ENCODE measurements at places on chromosomes 1 and 21.
A peak's percentile ranks its signal among the peaks of the same experiment; 100 is the strongest.

GRCh38 chr21:37463083-37463801 is 96.7 kb downstream of the DYRK1A start:
- DNase-seq: no peak

DNA sequence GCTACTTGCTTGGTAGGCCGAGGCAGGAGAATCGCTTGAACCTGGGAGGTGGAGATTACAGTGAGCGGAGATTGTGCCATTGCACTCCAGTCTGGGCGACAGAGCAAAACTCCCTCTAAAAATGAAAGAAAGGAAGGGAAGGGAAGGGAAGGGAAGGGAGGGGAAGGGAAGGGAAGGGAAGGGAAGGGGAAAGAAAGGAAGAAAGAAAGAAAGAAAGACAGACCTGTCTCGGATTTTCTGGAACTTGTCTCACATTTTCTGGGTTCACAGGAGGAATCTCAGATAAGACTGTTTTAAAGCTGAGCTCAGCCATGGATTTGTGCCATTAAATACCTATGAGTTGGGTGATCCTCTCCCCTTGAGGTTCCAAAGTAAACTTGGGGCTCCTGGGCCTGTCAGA is 12.9 kb downstream of the GSTM5 start:
- DNase-seq: no peak

GRCh38 chr1:108590957-108591356 is 31.1 kb downstream of the EEIG2 start:
- peak; percentile 92 for DNase-seq

DNA sequence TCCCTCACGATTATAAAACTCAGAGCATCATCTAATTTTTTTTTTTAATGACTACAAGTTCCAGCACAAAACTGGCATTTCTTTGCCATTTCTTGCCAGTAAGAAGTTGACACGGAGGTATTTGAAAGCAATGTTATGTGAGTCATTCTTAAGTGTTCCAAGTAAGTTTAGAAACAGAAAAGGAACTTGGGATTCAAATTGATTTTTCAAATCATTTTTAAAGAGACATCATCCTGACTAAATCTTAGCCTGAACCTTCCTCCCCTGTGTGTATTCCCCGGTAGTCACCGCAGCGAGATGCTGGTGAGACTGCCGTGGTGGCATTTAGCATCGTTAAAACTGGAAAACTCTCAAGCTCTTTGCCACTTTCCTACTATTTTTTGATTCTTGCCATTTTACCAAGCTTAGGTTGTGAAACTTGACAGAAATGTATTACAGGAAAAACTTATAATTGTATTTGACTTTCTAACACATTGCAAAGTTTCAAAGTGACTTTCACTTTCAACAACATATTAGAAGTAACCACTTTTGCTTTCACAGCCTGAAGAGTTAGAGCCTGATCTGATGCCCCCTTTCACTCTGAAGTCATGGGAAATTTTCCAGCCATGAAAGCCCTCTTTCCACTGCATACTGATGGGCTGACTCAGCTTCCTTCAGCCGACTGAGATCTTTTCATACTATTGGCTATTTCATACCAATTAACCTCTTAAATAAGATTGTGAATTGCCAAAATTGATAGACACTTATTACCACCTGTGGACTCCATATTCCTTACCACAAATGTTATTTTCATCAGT is 61.4 kb downstream of the OLFML2B start:
- DNase-seq: no peak

- DNase-seq: peak; percentile 55
Measured at GRCh38 chr1:61318319-61319125, 236.2 kb downstream of the NFIA start.

- no peak for DNase-seq
Measured at GRCh38 chr1:106680776-106681344, 375.6 kb upstream of the PRMT6 start.

- DNase-seq: no peak
Measured at GRCh38 chr21:24302400-24302799, 1304.9 kb downstream of the MRPL39 start.

DNA sequence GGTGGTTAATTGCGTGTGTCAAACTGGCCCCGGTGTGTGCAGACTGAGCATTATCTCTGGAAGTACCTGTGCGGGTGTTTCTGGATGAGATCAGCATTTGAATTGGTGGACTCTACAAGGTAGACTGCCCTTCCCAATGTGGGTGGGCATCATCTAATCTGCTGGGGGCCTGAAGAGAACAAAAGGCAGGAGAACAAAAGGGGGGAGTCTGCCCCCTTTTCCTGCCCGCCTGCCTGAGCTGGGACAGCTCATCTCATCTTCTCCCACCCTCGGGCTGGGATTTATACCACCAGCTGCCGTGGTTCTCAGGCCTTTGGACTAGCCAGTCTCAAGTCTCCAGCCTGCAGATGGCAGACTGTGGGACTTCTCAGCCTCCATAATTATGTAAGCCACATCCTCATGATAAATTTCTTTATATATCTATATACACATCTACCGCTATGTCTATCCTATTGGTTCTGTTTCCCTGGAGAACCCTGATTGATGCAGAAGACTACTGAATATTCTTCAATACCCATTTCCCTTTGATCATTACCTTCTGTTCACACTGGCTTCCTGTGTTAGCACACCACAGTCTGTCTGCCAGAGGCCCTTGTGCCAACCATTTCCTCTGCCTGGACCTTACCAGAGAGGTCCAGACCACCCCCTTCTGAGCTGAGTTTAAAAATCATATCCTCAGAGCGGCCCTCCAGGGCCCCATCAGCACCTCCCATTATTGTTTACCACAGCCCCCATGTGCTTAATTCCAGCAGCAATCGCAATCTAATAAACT is 25.2 kb downstream of the RCAN1 start:
- no peak for DNase-seq

GRCh38 chr1:185644531-185644930 is 89.7 kb upstream of the HMCN1 start:
- DNase-seq: no peak

GRCh38 chr1:40710581-40711315 is 19.2 kb downstream of the NFYC start:
- DNase-seq: no peak

GRCh38 chr21:41545500-41546359 is 37.8 kb upstream of the TMPRSS2 start:
- no peak for DNase-seq

DNA sequence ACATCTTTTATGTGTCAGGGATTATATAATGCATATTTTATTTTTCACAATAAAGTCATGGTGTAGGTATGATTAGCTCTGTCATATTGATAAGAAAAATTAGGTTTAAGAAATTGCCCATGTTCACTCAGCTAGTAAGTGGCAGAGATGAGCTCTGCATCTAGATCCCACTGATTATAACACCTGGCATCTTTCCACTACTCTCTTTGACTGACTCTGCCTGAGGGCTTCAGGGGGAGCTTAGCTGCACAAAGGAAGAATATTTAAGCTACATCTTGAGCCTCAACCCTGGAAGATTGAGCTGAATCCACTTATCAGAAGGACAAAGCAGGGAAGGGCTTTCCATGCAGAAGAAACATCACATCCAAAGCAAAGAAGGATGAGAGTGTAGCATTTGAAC is 190.4 kb downstream of the MIS18A start:
- DNase-seq: no peak

DNA sequence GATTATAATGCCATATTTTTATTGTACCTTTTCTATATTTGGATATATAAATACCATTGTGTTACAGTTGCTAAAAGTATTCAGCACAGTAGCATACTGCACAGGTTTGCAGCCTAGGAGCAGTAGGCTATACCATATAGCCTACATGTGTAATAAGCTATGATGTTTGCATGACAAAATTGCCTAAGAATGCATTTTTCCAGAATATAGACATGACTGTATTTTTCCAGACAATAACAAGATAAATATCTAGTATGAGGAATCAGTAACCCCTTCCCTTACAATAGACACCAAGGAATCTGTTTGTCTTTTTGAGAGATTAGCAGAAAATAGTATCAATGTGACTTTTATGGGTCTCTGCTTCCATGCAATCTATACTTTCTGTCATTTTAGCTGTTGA is 228.6 kb downstream of the GRIK1 start:
- DNase-seq: no peak

- DNase-seq: no peak
Measured at GRCh38 chr21:32719085-32719484, 8.7 kb downstream of the SYNJ1 start.

GRCh38 chr1:202243006-202243405 is 49.4 kb downstream of the LGR6 start:
- DNase-seq: no peak

GRCh38 chr1:206581571-206581981 is 30.7 kb downstream of the EIF2D start:
- DNase-seq: no peak

- no peak for DNase-seq
Measured at GRCh38 chr1:156391701-156392100, 22.7 kb downstream of the RHBG start.

DNA sequence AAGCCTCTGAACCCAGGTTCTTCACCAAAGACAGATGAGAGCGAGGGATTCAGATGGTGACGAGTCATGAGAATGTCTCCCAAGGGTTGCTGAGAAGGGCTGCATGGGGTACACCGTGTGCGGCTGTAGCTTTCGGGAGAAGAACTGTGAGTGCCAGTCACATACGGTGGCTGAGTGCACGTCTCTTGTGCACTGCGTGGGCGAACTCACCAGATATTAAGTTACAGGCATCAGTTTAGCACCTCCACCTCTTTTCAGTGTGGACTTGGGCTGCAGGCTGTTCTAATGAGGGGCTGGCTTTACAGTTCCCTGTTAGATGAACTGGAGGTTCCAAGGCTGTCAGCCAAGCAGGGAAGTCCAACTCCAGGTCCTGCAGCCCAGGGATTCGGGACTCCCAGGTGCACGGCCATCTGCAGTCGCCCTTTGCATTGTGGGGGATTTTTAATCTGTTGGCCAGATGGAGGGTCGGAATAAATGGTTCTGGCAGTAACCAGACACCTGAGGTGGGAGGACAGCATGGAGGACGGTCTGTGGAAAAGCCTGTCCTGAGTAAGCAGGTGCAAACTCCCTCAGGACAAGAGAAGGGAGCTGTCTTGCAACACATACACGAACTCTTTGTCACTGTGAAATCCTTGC is 26.5 kb upstream of the AVPR1B start:
- no peak for DNase-seq

- DNase-seq: no peak
Measured at GRCh38 chr1:224779536-224779935, 149.9 kb upstream of the DNAH14 start.

DNA sequence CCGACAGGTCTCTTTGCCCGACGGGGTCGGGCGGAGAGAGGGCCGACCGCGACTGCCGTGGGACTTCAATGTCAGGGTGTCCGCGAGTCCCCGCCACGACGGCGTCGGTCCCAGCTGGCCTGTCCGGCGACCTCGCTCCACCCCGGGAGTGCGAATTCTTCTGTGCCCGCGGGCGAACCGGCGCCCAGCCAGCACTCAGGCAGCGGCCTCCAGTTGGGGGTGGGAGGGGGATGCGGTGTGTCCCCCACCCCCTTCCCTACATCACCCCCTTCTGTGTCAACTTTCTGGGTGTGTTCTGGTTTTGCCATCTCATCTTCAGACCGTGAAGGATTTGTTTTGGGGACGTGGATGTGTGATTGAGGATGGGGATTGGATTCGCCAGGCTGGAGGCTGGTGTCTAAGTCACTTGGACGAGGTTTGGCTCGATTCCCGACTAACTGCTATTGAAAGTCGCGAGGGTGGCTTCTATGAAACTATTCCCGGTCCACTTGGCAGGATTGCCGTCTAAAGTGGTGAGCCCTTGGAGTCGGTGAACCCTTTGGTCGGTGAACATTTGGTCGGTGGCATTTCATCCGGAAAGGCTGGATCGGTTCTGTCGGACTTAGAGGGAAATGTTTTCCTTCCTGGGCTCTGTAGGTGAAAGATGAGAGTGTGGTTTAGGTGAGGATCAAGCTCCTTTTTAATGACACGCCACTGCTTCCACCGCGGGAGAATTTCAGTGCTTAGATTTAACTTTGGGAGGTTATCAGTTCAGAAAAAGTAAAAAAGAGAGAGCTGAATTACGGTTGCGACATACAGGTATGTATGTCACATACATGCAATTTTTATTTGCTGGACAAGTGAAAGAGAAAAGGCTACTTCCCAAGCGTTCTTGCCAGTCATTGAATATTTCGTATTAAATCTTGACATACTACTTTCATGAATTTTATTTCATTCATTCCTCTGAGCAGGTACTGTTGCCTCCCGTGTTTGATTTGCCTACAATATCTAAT is 771 bp downstream of the ABCD3 start:
- DNase-seq: no peak

DNA sequence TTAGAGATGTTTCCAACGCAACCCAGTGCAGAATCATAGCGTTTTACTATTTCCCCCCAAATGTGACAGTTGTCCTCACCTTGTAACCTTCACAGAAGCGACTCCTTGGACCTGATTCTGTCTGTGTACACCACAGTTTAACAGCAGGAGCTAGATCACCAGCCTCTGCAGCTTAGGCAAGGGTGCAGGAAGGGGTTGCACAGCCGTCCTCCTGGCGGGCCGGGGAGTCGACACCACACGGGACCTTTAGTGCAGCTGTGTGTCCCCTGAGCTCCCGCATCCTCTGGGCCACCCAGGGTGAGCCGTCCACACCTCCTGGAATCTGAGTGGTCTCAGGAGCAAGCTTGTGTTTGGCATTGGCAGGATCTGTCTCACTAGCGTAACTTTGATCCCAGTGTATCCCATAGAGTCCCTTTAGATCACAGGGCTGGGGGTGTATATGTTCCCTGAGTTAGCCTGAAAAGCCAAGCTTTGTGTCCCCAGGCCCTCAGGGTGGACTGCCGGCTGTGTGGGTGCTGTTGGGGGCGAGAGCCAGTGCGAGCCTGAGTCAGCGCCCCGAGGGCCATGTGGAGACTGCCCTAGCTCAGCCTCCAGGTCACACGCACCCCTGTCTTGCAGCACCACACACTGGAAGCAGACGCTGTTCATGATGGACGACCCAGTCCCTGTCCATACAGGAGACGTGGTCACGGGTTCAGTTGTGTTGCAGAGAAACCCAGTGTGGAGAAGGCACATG is 27.5 kb downstream of the PRMT2 start:
- no peak for DNase-seq

DNA sequence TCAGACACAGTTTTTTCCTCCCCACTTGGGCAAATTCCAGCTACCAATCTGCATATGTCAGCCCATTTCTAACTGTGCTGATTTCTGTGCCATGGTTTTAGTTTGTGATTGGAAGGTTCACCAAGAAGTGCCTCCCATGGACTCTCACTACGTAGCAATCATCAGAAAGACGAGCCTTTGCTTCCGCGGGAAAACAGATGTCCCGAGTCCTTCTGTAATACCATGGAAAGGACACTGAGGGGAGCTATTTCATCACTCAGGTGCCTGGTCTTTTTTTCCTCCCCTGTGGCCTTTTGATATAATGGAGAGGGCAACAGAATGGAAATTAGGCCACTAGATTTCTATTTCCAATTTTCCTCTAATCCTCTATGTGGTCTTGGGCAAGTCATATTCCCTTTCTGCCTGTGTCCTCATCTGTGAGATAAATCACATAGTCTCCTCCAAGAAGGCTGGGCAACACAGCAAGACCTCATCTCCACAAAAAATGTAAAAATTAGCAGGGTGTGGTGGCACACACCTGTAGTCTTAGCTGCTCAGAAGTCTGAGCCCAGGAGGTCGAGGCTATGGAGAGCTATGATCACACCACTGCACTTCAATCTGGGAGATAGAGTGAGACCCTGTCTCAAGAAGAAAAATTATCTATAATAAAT is 24.8 kb downstream of the LEMD1 start:
- DNase-seq: no peak

GRCh38 chr1:214429951-214430770 is 121.2 kb downstream of the PTPN14 start:
- no peak for DNase-seq

All from BJ (cell line).